ENCODE measurements at places on chromosomes 16 and 17. TPM values are rescaled to one million over a fixed set of nuclear protein-coding genes. Genes with fewer than 3 reads are reported as not detected.

DNA sequence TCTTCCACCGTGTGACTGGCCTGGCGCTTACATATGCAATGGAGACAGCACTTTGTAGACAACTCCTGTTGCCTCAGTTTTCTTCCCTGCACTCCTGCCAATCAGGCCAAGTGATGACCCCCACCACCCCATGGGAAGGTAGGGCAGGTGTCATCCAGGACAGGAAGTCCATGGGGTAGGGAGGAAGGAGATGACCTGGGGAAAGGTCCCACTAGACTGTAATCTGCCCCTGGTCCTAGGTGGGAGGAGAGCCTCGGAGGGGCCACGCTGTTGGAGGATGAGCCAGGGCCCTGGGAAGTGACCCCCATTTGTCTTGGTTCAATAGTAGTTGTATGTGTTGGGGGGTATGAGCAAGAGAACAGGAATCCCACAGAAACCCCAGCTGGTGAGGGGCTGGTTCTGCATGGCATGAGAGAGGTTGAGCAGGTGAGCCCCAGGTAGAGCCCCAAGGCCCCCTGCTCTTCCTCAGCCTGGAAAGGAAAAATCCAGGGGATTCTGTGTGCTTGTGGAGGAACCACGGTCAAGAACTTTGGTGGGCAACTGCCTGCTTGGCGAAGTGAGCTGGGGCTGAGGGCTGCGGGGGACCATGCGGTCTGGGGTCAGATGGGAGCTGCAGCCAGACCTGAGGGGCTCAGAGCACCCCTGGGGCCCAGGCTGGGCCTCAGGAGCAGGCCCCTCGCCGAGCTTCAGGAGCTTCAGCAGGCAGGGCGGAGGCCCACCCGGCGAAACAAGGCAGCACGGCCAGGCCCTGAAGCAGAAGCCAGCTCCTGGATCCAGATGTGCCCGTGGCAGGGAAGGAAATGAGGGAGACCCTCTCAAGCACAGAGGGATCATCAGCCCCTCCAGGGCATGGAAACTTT lies 50.7 kb downstream of the NT5M start:
- H3K27me3 ChIP-seq: no peaks in the 10 kb centered on the region
- H3K36me3 ChIP-seq: no peaks in the 10 kb centered on the region
- no peak for DNase-seq
- H3K4me1 ChIP-seq: no peaks in the 10 kb centered on the region
- H3K27ac ChIP-seq: no peak overlapping the region

GRCh38 chr17:6105649-6106007 lies 35.4 kb downstream of the WSCD1 start:
- no peaks in the 10 kb centered on the region for H3K4me1 ChIP-seq
- H3K4me3 ChIP-seq: no peak overlapping the region
- H3K27ac ChIP-seq: no peak overlapping the region
- DNase-seq: no peak
- peaks cover 34% of the 10 kb centered on the region for H3K27me3 ChIP-seq

GRCh38 chr16:86406056-86406455 lies 104.3 kb upstream of the FOXF1 start:
- H3K27me3 ChIP-seq: peaks cover 22% of the 10 kb centered on the region
- no peaks in the 10 kb centered on the region for H3K36me3 ChIP-seq
- no peaks in the 10 kb centered on the region for H3K4me1 ChIP-seq
- no peak overlapping the region for H3K27ac ChIP-seq
- H3K4me3 ChIP-seq: peak overlapping the region; percentile 13
- no peak for DNase-seq

DNA sequence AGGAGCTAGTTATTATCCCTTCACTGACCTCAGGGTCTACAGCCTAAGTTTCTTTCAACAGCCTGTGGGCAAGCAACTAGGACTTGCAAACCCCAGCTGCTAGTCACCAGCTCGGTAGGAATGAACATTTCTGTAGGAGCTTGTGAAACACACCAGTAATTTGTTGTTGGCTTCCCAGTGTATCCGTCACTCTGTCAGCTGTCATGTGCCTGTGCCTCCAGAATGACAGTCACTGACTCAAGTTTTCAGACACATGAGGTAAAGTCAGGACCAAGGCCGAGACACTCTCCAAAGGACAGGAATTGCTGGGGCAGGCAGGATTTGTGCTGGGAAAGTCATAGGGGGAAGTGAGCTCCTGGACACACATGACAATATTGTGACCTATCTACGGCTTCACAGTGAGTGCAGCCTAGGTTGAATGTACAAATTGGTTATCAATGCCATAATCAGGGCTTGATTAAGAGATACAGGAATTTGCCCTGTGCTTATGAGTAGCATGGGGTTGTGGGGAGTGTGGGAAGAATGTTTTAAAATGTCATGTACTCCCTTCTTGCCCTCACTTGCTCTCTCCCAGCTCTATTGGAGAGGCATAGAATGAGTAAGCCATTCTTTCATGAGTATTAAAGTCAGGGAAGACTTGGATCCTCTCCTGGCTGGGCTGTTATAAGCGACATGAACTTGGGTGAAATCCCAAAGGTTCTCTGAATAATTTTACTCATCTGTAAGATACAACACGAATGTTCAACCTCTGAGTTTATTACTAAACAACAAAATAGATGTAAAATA lies 391.4 kb downstream of the UTP18 start:
- no peak overlapping the region for H3K27ac ChIP-seq
- H3K4me1 ChIP-seq: no peaks in the 10 kb centered on the region
- H3K36me3 ChIP-seq: no peaks in the 10 kb centered on the region
- H3K27me3 ChIP-seq: peaks cover 68% of the 10 kb centered on the region
- H3K4me3 ChIP-seq: no peak overlapping the region

DNA sequence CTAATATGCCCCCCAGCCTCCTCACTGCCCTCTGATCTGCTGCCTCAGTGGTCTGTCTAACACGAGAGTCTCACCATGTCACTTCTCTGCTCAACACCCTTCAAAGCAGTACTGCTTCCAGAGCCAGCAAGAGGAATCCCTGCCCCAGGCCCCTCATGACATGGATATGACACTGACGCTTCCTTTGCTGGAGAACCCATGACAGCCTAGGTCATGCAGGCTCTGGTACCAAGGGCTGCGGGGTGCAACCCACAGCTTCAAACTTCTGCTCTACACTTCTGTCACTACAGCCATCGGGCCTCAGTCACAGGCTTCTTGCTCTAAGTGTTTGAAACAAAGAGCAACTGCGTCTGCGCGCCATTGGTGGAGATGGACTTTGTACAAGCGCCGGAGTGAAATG lies 32.6 kb upstream of the DLX4 start:
- peaks cover 68% of the 10 kb centered on the region for H3K27me3 ChIP-seq
- H3K4me1 ChIP-seq: no peaks in the 10 kb centered on the region
- H3K4me3 ChIP-seq: no peak overlapping the region
- no peak overlapping the region for H3K27ac ChIP-seq
- no peak for DNase-seq

GRCh38 chr17:31843070-31843745 lies 15.8 kb downstream of the COPRS start:
- no peaks in the 10 kb centered on the region for H3K4me1 ChIP-seq
- DNase-seq: no peak
- no peaks in the 10 kb centered on the region for H3K36me3 ChIP-seq
- H3K27ac ChIP-seq: no peak overlapping the region
- no peak overlapping the region for H3K4me3 ChIP-seq

DNA sequence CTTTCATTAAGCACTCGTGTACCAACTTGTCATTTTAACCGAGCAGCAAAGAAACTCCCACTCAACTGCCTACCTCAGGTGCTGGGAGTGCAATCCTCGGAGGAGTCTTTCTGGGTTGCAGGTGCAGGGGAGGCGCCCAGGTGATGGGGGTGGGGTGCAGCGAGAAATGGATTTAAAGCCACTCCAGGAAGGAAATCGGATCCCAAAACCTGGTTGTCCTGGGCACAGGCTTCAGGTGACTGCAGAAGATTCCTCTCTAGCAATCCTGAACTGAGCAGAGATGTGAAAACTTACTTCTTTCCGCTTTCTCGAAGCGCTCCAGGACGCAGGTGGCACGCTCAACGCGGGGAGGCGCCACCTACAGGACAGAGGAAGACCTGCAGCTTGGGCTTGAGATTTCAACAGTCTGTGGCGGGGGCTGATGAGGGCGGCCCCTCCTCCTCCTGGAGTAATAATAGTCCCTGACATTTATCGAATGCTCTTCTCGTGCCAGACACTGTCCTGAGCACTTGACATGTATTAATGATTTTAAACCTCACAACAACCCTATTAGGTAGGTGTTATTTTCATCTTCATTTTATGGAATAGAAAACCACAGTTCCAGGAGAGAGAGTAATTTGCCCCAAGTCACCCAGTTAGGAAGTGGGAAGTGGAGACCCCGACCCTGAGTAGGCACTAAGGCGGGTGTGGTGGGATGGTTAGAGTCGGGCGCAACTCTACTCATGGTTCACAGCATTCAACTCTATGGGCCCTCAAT lies 27.2 kb upstream of the SKAP1 start:
- peak; percentile 57 for DNase-seq
- H3K36me3 ChIP-seq: peaks cover under 1% of the 10 kb centered on the region
- no peaks in the 10 kb centered on the region for H3K27me3 ChIP-seq

DNA sequence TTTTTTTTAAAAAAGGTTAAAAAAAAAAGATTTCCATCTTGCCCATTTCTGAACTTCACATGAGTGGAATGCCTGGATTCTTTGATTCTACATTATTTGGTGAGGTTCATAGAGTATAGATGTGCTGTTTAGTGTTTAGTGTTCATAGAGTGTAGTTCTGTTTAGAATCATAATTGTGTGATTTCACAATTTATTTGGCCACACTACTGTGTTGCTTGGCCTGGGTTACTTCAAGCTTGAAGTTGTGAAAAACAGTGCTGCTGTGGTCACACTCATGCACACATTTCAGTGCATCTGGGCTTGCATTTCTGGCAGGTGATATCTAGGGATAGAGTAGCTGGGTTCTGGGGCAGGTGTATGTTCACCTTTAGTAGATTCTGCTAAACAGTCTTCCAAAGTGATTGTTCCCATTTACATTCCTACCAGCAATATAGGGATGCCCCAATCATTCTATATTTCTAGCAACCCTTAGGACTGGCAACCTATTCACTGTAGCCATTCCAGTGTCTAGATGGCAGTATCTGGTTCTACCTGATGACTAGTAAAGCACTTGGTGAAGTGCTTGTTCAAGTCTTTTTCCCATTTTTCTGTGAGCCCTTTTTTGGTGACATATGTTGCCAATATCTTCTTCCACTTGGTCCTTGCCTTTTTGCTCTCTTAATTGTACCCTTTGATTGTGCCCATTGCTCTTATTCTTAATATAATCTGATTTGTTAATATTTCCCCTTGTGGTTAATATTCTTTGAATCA lies 50.6 kb upstream of the RBFOX3 start:
- peaks cover 6% of the 10 kb centered on the region for H3K36me3 ChIP-seq
- no peak overlapping the region for H3K27ac ChIP-seq
- peaks cover 7% of the 10 kb centered on the region for H3K4me1 ChIP-seq
- no peak overlapping the region for H3K4me3 ChIP-seq
- no peak for DNase-seq
- H3K27me3 ChIP-seq: peaks cover 59% of the 10 kb centered on the region

DNA sequence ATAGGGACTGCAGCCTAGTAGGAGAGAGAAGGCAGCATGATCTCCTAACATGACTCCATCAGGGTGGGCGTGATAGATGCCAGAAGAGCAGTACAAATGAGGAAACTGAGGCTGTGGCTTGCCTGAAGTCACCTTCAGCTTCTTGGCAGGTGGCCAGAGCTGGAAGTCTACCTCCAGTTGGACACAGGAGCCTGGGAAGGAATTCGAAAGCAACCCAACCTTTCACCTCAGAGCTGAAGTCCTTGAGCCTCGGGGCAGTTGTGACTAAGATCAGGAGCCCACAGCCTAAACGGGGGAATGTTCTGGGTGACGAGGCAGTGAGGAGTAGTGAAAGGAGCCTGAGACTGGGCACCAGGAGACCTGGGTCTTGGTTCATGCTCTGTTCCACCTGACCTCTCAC lies 9.4 kb upstream of the SLC52A1 start:
- H3K27me3 ChIP-seq: no peaks in the 10 kb centered on the region
- no peak for DNase-seq
- H3K4me1 ChIP-seq: peaks cover 47% of the 10 kb centered on the region
- no peaks in the 10 kb centered on the region for H3K36me3 ChIP-seq

- H3K36me3 ChIP-seq: peaks cover 14% of the 10 kb centered on the region
- peaks cover 73% of the 10 kb centered on the region for H3K27me3 ChIP-seq
- peak overlapping the region; percentile 15 for H3K4me3 ChIP-seq
- H3K4me1 ChIP-seq: peaks cover 11% of the 10 kb centered on the region
- DNase-seq: no peak
These were observed 71.9 kb downstream of the RBBP6 start for GRCh38 chr16:24611310-24611709.

- no peak overlapping the region for H3K27ac ChIP-seq
- DNase-seq: no peak
- peaks cover 4% of the 10 kb centered on the region for H3K4me1 ChIP-seq
These were observed 86.4 kb upstream of the METRNL start for GRCh38 chr17:82993005-82993404.

DNA sequence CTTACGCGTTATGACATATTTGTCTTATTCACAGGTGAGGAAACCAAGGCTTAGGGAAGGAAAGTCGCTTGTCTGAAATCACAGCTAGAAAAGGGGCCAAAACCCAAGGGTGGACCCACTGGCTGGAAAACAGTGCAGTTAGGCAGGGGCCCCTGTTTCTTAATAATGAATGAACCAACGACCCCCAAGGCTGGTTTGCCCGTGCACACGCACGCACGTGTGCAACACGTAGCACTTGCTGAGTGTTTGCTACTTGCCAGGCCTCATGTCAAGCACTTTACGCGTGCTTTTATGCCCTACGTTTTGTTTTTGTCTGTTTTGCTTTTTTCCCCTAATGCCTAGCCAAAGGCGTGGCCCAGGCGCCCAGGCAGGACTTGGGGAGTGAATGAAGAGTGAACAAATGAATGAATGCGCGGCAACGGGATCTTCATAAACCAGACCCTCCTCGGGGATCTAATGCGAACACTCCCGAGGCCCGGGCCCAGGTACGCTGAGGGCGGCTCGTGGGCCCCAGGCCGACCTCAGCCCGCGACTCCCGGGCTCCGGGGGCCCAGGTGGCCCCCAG lies 571 bp upstream of the USP10 start:
- H3K36me3 ChIP-seq: no peaks in the 10 kb centered on the region
- no peaks in the 10 kb centered on the region for H3K27me3 ChIP-seq
- no peak for DNase-seq
- peaks cover 16% of the 10 kb centered on the region for H3K4me1 ChIP-seq
- H3K4me3 ChIP-seq: peak overlapping the region; percentile 95
- no peak overlapping the region for H3K27ac ChIP-seq

GRCh38 chr16:56193951-56194726 lies 2.9 kb downstream of the GNAO1 start:
- DNase-seq: peak; percentile 62
- H3K4me1 ChIP-seq: peaks cover 27% of the 10 kb centered on the region
- H3K27ac ChIP-seq: peak overlapping the region; percentile 8
- no peaks in the 10 kb centered on the region for H3K36me3 ChIP-seq
- H3K27me3 ChIP-seq: peaks cover 4% of the 10 kb centered on the region
- peak overlapping the region; percentile 81 for H3K4me3 ChIP-seq

RNF222 gene
- 0.62 TPM for total RNA-seq

GAST gene
- total RNA-seq: not detected

CD300H gene
- not detected for total RNA-seq

ETV4 gene
- total RNA-seq: not detected

KRT36 gene
- not detected for total RNA-seq

PRSS53 gene
- 4.4 TPM for total RNA-seq

ABR gene
- total RNA-seq: 101 TPM
